ENCODE measurements at places on chromosomes 1 and 21.

DNA sequence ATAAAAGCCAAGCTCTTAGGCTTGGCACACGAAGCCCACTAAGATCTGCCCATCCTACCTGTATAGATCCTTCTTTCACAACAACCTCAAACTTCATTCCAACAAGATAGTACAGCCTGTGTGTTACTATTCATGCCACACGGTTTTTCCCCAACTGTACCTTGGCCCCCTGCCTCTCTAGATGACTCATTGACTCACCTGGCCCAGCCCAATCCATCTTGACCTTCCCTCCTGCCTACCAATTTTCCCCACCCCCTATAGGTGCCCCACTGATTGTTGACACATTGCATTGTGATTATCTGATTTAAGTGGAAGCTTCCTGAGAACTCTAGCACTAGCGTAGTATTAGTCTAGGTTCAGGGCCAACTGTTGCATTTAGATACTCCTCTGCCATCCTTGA is 2.0 kb upstream of the CD101 start:
- DNase-seq = no peak

DNA sequence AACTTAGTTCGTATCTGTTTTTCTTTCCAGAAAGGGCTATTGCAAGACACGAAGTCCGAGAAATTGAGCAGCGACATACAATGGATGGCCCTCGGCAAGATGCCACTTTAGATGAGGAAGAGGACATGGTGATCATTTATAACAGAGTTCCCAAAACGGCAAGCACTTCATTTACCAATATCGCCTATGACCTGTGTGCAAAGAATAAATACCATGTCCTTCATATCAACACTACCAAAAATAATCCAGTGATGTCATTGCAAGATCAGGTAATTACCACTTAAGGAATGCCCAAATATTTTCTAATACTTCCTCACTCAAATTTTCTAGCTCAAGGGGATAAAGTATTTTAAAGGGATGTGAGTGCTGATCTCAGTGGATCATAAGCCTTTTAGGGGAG is 158.5 kb downstream of the HS2ST1 start:
- DNase-seq = no peak

DNA sequence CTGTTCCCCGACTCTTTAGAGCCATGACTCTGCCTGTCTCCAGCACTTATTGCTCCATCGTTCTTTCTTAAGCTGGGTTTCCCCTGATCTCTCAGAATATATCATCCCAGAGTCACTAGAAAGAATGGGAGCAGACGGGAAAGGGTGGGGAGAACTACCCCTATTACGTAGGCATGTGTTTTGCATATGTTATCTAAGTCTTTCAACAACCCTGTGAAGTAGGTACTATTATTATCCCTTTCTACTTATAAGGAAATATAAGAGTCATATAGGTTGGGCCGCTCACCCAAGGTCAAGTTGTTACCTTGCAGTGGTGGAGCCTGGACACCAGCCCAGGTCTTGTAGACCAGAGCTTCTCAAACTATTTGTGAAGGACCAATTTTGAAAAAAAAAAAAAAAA is 38.7 kb downstream of the ELF3 start:
- DNase-seq = no peak

DNA sequence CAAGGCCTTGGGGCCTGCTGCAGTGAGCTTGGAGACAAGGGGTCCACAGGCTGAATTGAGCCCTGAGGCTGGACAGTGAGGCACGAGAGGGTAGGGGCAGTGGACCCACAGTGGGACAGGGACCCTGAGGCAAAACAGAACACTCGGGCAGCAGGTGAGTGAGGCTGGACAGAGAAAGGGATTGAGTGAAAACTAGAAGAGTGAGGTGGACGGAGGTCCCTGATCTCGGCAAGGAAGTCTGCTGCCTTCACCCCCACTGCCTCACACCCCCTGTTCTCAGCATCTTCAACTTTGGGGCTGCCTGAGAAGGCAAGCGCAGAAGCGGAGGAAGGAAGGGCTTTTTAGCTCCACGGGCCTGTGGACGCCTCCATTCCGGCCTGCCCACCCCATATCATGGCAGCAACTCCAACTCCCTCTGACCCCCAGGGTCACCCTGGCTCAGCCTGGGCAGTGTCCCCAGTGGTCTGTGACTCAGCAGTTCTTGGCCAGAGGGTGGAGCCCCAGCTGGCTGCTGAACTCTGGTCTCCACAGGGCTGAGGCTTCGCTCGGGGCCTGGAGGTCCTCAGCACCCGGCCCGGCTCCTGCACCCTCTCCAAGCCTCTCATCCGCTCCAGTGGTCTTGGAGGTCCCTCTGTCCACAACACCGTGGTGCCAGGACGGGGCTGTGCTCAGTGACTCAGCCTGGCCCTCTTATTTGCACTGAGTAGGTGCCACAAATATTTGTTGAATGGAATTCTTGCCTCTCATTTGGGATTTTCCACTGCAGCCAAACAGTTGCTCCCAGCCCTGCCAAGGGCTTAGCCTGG is 60.0 kb upstream of the EPS8L3 start:
- DNase-seq = no peak

DNA sequence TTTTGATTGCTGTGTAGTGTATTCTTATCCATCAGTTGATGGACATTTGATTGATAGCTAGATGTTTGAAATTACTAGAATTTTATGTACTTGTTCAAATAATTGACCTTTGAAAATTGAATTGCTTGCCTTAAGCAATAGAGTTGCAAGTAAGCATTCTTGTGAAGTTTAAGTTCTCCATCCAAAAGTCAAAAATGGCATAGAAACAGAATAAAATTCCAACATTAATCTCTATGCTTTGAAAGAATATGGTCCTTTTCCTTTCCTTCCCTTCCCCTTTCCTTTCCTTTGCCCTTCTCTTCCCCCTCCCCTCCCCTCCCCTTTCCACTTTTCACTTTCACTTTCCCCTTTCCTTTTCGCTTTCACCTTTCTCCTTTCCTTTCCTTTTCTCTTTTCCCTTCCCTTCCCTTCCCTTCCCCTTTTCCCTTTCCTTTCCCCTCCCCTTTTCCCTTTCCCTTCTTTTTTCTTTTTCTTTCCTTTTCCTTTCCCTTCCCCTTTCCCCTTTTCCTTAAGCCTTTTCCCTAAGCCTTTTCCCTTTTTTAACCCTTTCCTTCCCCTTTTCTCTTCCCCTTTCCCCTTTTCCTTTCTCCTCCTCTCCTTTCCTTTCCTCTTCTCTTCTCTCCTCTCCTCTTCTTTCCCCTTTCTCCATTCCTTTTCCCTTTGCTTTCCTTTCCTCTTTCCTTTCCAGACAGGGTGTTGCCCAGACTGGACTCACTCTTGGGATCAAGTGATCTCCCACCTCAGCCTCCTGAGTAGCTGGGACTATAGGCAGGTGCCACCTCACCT is 67.4 kb downstream of the SASS6 start:
- no peak for DNase-seq

GRCh38 chr1:207872621-207873020 is 38.3 kb downstream of the CD34 start:
- DNase-seq = no peak

DNA sequence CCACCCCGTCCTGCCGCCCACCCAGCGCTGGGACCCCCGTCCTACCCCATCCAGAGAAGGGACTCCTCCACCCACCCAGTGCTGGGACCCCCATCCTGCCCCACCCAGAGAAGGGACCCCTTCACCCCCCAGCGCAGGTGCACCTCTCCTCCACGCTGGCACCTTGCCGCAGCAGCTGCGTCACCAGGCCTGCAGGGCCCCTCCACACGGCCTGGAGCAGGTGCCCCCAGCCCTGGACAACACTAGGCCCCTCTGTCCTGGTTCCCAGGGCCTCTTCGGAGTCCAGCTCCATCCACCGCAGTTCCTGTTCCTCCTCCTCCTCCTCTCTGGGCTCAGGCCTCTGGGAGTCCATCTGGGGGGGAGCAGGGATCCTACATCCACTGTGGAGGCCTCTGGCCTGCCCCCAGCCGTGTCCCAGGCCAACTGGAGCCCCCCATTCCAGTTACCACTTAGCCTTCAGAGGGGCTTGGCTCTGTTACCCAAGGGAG is 378 bp downstream of the ANKRD65 start:
- DNase-seq = no peak

- DNase-seq = no peak
Measured at GRCh38 chr21:37249112-37249904, 17.8 kb downstream of the VPS26C start.

DNA sequence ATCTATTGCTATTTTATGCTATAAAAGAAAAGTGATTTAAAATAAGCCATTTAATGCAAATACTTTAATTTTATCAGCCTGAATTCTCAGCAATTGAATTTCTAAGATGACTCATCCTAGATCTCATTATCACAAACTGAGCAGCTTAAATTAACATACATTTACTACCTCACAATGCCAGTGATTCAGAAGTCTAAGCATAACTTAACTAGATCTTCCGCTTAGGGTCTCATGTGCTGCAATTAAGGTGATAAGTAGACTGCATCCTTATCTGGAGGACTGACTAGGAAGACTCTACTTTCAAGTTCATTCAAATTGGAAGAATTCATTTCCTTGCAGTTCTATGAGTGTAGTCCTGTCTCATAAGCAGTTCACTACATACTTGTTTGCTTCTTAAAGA is 286.6 kb downstream of the COL11A1 start:
- DNase-seq = no peak

GRCh38 chr1:97553971-97554370 is 366.9 kb downstream of the DPYD start:
- no peak for DNase-seq

DNA sequence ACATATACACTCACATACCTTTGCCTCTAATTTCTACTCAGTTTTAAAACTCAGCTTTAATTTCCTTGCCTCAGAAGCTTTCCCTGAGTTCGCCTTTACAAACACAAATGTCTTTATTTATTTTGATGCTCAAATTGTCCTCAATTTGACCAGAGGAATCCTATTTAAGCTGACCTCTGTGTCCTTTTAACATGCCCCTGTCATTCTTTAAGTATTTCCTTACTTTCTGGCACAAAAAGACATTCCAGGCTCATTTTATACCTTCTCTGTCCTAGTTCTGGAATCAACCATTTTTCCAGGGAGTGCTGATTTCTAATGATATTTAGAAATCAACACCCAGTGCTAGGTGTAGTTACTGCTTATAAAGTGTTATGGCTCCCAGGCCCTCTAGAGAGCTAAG is 82.5 kb downstream of the OSBPL9 start:
- no peak for DNase-seq
